ENCODE measurements at places on chromosomes 7 and 10.
A peak's percentile ranks its signal among the peaks of the same experiment; 100 is the strongest.

DNA sequence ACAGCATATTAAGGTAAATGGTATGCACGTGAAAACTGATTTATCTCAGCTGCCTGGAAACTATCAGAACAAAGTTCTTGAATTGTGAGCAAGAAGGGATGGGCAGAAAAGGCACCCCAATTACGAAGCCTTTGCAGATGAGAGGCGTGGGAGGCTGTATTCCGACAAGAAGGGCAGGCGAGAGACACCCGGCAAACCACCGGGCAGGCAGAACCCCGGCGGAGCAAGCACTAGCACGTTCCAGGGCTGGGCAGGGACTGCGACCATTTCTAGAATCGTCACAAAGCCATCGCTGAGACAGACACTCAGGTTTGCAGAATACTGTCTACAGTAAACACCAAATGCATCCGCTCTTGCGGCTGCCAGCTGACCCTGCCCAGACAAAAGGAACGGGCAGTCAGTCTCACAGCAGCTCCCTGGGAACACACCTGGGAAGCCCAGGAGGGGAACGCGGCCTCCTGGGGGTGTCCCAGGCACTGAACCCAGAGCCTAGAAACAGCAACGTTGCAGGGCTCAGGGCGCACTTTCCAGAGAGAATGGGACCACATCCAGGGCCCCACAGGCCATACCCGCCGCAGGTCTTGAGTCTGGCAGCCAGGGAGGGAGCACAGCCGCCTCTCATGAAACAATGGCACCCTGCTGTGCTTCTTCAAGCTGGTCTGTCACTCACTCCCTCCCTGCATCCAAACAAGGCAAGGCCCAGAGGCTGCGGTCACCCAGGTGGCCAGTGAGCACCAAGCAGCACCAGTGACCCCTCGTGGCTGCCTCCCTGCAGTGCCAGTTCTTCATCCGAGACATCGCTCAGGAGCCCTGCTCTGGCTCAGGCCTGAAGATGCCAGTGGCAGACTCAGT, 261.9 kb downstream of the PTPRN2 start:
- DNase-seq = peak; percentile 33

DNA sequence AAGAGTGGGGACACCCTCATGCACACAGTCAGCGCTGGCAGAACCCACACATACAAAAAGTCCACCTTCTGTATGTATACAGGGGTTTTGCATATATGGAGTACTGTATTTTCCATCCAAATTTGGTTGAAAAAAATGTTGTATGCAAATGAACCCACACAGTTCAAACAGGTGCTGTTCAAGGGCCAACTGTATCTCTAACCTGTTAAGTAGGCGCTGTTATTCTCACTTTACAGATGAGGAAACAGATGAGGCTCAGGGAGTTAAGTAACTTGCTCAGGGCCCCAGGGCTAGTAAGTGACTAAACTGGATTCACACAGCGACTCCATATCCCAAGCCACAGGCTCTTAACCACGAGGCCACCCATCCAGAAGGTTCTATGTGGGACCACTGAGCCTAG, 69.9 kb downstream of the C10orf105 start:
- DNase-seq = no peak

GRCh38 chr10:117556356-117556755, 13.8 kb downstream of the EMX2 start:
- no peak for DNase-seq

GRCh38 chr7:119826547-119826946, 446.4 kb upstream of the KCND2 start:
- no peak for DNase-seq

GRCh38 chr7:43933902-43934560, 7.8 kb downstream of the UBE2D4 start:
- DNase-seq = no peak

DNA sequence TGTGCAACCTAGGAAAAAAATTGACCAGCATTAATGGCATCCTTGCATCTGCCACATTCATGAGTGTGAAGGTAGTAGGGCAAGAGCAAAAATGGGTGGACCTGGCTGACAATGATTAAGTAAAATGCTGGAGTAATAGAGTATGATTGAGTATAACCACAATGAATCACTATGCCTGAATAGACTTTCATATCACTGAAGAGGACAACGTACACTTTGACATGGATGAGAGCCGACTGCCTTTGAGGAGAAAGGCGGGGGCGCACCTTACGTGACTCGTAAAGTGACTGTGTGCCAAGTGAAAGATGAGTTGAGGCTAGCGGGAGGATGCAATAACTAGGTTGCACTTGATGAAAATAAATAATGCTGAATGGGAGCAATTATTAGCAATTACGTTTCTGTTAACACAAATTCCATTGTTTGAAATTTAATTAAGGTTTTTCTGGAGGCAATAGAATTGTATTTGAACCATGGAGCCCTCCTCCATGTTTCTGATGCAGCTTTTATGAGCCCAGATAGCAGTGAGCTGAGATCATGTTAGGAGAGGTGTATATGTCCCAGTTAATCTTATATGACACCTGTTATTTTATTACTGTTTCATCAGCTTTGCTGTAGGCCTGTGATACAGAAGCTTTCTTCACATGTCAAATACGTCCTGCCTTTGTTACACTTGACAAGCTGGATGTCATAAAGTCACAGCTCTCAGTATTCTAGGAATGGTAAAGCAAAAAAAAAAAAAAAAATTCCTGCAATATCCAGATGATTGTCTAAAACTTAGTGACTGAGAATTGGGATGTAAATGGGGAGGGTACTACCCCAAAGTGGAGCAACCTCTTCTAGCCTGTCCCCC, 596.5 kb downstream of the NXPH1 start:
- DNase-seq = no peak

DNA sequence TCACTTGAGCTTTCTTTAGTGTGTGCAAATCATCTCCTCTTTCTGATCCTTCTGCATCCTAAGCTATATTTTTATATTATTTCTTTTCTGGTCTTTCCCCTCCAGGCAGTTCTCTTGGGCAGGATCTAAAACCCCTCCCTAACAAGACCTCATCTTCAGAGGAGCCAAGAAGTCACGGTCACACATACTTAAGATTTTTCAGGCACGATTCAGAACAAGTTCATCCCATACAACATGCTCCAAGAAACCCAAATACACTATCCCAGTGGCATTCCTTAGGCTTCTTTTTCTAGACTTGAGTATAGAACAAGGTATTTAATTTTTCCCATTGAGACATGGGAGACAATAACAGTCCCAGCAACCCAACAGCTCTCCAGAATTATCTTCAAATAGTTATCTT, 1251.5 kb downstream of the DNAJB9 start:
- no peak for DNase-seq

- no peak for DNase-seq
Observed at GRCh38 chr7:92648067-92648466, 57.9 kb upstream of the FAM133B start.

- DNase-seq = no peak
Observed at GRCh38 chr7:73774923-73775322, 4.9 kb upstream of the CLDN3 start.
